AG04450 (cell line): ENCODE measurements at places on chromosomes 5 and 9.

GRCh38 chr9:114606597-114607207 lies 4.4 kb upstream of the TMEM268 start:
- DNase-seq, result no peak

DNA sequence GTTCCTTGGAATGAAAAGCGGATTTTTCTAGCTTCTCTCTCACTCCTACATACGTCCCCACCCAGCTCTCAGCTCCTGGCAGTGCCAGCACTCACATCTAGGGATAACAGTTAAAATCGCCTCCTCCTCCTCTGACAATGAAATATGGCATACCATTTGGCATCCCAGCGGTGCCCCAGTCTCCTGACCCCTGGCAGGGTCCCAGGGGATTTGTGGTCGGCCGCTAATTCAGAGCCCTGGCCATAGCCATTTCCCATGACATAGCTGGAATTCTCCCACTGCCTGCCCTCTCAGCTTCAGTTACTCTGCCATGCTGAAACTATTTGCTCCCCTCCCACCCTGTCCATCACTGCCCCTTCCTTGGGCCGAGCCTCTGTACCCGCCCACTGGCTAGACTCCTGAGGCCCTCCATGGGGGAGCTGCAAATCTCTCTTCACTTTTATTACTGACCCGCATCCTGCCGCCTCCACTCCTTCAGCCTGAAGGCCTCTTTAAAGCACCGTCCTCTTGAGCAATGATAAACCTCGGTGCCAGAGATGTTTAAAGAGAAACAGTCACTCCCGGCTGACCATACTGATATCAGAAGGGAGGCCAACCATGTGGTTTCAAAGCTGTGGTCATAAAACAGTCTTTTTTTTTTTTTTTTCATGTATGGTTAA lies 139.8 kb downstream of the SLIT3 start:
- DNase-seq, result peak; percentile 41

- DNase-seq, result no peak
These were observed 14.0 kb upstream of the DENND4C start for GRCh38 chr9:19216466-19216865.

DNA sequence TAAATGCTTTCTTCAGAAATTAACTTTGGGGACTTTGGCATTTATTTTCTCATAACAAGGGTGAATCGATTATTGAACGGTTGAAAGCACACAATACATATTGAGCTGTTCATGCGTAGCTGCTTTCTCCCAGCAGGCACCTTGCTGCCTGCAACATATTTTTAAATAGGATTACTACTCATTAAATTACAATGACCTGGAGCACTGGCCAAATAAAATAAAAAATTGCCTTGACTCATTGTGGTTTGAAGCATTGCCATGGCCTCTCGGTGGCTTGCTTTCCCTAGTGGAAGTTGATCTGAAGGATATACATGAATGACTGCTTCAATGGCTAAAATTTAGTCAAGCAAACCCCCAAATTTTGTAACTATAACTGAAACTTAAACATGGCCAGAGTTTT lies 181.6 kb upstream of the NUDT12 start:
- DNase-seq, result peak; percentile 2

DNA sequence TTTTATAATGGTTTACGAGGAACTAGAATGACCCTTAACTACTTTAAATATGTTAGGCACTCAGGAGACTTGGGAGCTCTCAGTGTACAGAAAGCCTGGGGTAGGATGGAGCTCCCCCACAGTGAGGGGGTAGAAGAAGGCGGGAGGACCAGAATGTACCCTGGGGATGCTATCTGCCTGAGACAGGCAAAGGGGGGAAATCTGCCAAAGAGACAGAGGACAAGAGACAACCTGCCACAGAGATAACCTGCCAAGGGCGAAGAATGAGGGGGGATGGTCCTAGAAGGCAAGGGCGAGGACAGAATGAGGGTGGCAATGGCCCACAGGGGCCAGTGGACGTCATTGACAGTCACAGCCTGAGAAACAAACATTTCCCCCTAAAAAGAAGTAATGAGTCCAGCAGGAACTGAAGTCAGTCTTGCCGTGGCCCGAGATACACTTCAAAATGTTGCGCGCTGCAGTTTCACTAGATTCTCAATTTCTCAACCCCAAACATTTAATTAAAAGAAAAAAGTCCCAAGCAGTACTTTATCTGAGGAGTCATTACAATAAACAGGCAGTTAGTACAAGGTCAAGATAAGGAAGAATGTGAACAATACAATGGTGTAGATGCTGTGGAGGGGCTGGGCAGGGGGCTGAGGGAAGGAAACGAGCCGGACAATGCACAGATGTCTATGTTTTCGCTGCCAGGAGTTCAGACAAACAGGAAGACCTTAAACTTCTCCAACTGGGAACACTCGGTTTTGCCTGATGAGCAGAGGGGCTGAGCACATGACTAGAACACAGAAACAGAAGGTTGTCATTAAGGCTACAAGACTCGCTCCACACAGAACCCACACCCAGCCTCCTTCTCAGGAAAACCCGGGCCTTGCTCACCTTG lies 125.0 kb downstream of the LHFPL2 start:
- no peak for DNase-seq

DNA sequence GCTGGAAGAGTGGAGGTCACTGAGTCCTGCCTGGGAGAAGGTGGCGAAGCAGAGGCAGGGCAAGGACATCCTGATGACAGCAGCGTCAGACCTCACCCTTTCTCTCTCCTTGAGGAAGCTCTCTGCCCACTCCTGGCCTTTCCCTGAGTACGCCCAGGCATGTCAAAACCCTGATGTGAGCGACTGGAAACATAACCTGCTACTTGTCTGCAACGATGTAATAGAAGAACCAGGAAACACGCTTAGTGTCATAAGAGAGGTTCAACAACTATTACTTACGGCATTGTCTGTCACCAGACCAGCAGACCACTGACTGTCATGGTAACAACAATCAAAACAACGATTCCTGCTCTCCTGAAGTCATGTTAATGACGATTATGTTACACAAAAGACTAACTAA lies 152.4 kb downstream of the ACTL7B start:
- no peak for DNase-seq

GRCh38 chr5:178551059-178551458 lies 39.1 kb downstream of the COL23A1 start:
- no peak for DNase-seq

DNA sequence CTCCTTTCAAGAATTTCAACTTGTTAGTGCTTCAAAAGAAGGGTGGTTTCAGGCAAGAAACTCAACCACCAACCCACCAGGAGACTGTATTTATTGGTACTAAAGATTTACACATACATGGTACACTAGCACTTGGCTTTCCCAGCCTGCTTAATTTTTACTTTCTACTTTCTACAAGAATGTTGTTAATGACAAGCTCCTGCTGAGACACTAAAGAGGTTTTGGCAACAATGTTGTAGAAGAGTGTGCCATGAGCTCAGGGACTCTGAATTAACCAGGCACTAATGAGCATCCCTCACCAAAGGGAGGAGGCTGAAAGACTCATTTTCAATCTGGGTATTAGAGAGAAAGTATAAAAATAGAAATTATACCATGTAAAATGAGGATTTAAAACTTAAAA lies 195.0 kb downstream of the KIAA0825 start:
- DNase-seq, result no peak

GRCh38 chr5:79329453-79329852 lies 93.5 kb downstream of the JMY start:
- DNase-seq, result no peak

DNA sequence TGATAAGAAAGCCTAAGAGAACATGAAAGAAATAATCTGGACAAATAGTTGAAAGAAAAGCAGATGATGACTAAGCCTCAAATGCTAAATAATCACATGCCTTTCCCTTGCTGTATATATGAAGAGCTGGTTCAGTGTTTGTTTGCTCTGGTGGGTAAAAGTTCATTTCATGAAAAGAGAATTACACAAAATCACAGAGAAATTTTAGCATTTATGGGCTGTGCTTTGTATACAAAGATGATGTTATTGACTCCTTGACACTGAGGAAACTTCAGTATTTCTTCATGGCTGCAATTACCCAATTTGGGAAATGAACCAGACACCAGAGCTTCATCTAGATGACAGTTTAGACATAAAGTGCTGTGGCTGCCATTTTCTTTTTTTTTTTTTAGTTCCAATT lies 527.2 kb downstream of the NR2F1-AS1 start:
- DNase-seq, result peak; percentile 55

- no peak for DNase-seq
These were observed 14.5 kb upstream of the TAS2R1 start for GRCh38 chr5:9644630-9645029.

DNA sequence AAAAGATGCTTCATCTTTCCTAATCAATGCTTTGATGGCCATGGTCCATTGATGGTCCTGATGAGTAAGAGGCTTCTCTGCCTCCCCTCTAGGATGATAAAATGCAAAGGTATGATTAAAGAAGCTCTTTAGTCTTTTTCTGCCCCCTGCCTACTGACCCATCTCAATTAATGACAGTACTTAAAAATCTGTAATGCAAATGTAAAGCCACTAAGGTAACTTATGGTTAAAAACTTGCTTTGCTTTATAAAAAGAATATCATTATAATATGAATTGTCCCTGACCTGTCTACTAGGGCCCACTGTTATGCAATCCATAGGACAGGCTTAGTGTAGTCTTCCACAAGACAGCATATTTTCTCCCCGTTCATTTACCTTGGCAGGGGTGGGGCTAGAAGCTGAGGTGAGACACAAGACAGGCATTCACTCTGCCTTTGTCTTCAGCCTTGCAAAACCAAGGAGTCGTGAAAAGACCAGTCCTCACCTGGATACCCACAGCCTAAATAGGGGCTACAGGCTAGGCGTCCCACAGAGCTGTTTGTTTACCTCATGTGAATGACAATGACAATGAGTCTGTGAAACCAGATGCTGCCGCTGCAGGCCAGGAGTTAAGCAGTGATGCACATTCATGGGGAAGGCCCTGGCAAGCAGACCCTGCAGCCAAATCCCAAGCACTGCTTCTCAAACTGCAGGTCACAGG lies 60.4 kb downstream of the BNC2 start:
- DNase-seq, result no peak

GRCh38 chr5:83092619-83093018 lies 15.3 kb downstream of the XRCC4 start:
- DNase-seq, result no peak

GRCh38 chr5:139012176-139012575 lies 137.0 kb upstream of the LRRTM2 start:
- DNase-seq, result no peak
